ENCODE measurements at places on chromosomes 1 and 21.

- DNase-seq = no peak
These were observed 127.3 kb downstream of the TBX19 start for GRCh38 chr1:168407832-168408538.

DNA sequence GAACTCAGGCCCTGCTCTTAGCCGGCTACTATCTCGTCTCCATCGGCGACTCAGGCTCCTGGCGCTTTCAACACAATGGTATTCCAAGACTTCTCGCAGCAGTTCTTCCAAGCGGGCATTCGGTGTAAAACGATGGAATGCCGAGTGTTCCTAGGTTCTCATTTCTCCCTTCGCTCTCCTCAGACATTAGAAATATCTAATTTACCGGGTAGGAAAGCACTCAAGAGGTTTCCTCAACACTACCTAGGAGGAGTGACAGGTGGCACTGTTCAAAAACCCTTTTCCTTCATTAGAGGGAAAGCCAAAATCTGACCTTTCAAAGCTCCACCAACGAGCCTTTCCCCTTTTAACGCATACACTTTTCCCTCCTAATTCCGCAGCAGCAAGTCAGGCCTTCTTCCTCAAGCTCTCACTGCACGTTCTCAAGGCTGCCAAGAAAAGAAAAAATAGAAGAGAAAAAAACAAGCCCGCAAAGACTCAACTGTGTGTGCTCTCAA, 601 bp downstream of the UBE2G2 start:
- no peak for DNase-seq

DNA sequence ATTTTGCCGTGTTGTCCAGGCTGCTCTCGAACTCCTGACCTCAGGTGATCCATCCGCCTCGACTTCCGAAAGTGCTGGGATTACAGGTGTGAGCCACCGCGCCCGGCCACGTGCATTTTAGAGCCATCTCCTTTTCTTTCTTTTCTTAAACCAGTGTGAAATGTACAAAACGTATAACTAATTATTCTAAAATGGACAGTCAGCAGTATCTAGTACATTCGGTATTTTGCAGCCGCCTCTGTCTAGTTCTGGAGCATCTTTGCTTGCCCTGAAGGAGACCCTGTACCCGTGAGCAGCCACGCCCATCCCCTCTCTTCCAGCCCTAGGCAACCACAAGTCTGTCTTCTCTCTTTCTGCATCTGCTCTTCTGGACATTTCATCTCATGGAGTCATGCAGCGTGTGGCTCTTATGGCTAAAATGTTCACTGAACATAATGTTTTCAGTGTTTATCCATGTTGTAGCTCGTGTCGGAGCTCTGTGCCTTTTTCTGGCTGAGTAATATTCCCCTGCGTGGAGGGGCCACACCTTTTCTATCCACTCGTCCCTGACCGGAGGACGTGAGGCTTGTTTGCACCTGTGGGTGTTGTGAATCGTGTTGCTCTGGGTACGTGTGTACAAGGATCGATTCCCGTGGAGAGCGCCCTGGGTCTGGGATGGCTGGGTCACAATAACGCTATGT, 187.5 kb upstream of the ARHGEF16 start:
- no peak for DNase-seq

- DNase-seq = no peak
These were observed 111.6 kb upstream of the ZC3H12A start for GRCh38 chr1:37362594-37363385.

DNA sequence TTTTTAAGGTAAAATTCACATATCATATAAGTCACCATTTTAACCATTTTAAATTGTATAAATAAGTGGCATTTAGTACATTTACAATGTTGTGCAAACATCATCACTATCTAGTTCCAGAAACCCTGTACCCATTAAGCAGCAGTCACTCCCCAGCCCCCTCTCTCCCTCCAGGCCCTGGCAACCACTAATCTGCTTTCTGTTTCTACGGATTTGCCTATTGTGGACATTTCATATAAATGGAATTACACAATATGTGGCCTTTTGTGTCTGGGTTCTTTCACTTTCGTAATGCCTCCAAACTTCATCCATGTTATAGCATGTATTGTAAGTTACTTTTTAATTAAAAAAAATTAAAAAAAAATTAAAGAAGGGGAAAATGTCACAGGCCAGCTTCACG, 58.0 kb upstream of the RAB3GAP2 start:
- DNase-seq = no peak

- no peak for DNase-seq
These were observed 28.9 kb upstream of the CLSTN1 start for GRCh38 chr1:9852410-9853248.

- DNase-seq = no peak
These were observed 2.3 kb upstream of the CCSAP start for GRCh38 chr1:229344937-229345684.

DNA sequence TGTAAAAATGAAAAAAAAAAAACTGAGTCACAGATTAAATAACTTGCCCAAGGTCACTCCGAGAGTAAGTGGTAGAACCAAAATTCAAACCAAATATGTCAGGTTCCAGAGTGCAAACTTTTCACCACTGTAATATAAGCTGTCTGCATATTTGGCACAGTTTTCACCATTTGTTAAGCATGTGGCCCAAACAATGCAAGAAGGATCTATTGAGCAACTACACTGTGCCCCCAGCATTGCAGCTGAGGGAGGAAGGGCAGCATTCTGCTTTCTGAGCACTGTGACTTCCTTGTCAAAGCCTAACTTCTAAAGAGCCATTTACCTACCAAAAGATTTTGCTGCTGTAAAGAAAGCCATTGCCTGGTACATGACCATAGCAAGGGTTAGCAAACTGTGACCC, 133.4 kb downstream of the SYT2 start:
- DNase-seq = no peak

- DNase-seq = no peak
These were observed 16.6 kb downstream of the PSEN2 start for GRCh38 chr1:226887006-226887405.

GRCh38 chr1:245431706-245432105, 276.9 kb downstream of the KIF26B start:
- DNase-seq = no peak

- no peak for DNase-seq
These were observed 377.2 kb downstream of the PLPP3 start for GRCh38 chr1:56202186-56202585.

Data from stimulated activated CD4-positive, alpha-beta T cell treated with anti-CD3 and anti-CD28 coated beads, TNF-alpha, amount 100 ng/mL, for 1 hour (primary cell).